ENCODE measurements at places on chromosomes 16 and 17.

GRCh38 chr17:68731465-68731864 is 130.3 kb upstream of the FAM20A start:
- no peak for DNase-seq

GRCh38 chr16:24609417-24609739 is 70.0 kb downstream of the RBBP6 start:
- no peak for DNase-seq

GRCh38 chr17:38797158-38797490 is 2.2 kb downstream of the PIP4K2B start:
- DNase-seq: no peak

DNA sequence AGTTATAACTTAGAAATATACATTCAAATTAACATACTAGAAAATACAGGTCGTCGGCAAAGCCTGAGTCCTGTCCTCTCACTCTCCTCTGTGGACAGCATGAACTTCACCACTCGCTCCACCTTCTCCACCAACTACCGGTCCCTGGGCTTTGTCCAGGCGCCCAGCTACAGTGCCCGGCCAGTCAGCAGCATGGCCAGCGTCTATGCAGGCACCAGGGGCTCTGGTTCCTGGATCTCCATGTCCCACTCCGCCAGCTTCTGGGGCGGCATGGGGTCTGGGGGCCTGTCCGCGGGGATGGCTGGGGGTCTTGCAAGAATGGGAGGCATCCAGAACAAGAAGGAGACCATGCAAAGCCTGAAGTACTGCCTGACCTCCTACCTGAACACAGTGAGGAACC is 319.4 kb downstream of the ZFHX3 start:
- no peak for DNase-seq

DNA sequence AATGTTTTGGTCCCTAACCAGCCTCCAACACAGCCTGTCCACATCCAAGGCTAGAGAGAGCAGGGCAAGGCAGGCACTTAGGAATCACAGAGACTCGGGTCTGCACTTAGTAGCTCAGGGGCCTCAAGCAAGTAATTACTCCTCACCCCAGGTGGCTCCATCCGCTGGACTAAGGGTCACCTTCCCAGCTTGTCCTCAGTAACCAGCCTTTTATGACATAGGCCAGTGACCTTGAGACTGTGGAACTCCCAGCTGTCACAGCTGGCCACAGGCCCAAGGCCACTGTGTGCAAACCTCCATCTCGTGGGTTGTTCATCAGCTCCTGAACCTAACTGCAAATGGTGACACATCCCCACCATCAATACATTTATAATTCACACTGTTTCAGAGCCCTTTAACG is 68.6 kb downstream of the CDYL2 start:
- no peak for DNase-seq

- no peak for DNase-seq
These were observed 4.8 kb downstream of the NEK8 start for GRCh38 chr17:28733346-28733745.

- DNase-seq: no peak
These were observed 19.3 kb downstream of the ANKFN1 start for GRCh38 chr17:56172517-56172982.

- no peak for DNase-seq
These were observed 15.7 kb downstream of the CARHSP1 start for GRCh38 chr16:8853150-8853549.

DNA sequence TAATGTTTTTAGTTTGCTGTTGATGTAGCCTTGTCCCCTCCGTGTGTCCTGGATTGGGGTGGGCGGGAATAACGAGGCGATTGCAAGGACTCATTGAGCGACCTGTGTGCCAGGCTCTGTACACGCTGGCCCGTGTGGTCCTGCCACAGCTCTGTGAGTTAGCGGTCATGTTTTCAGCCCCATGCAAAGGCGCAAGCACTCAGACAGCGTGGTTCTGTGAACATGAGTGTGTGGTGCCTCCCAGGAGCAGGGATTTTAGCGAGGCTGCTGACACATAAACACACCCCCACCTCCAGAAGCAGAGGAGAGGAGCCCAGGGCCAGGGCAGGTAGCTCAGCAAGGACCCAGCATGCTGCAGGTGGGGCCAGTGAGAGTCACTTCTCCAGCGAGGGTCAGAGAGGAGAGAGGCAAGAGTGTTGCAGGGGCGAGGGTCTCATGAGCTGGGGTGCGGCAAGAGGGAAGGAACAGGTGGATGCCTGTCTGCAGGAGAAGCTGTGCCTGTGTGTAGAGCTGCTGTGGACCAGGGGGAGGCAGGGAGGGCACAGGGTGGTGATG is 115.3 kb downstream of the OR1D5 start:
- no peak for DNase-seq

DNA sequence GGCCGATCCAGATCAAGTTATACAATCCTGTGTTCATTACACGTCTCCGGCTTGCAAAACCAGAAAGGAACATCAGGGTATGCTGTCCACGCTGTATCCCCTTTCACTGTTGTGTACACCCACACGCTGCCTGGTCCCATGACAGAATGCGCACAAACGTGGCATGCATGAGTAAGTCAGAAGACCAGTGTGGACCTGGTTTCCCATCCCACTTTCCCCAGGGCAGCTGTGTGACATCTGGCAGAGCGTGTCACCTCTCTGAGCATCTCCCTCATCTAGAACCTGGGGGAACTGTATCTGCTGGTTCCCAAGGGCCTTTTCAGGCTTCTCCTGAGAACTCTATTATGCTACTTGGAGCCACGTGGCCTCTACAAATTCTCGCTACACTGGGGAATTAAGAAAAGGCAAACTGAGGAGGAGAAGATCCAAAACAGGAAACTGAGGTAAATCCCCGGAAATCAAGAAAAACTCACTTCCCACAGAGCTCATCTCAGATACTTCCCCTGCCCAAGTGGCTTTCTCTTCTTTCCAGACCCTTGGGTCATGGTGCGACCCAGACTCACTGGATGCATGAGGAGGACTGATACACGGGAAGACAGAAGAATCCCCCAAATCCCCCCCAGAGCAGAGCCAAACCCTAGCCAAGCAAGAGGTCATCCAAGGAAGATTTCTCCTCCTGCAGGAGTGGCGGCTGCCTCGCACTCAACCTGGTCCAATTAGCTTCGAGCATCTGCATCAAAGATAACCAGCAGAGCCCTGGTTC is 139.3 kb downstream of the GAS7 start:
- no peak for DNase-seq

DNA sequence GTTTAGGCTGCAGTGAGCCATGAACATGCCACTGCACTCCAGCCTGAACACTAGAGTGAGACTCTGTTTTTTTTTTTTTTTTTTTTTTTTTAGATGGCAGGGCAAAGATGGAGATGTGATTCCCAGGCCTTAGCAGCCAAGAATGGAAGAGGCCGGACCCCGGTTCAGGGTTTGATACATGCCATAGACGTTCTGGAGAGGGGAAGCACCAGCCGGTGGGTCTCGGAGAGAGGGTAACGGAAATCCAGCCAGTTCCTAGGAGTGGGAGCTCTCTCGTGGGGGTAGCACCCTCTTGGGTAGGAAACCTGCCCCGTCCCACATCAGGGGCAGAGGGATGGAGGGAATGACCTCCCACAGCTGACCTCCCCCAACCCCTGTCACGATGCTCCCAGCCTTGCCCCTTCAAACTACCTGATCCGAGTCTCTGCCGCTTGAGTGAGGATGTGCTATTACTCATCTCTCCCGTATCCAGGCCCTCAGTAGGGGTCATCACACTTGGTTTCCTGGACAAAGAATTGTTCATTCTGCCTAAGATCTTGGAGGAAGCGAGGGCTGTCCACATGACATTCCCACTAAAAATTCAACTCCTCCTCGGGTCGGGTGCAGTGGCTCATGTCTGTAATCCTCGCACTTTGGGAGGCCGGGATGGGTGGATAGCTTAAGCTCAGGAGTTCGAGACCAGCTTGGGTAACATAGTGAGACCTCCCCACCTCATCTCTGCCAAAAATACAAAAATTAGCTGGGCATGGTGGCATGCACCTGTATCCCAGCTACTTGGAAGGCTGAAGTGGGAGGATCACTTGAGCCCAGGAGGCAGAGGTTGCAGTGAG is 47.3 kb downstream of the MIS12 start:
- no peak for DNase-seq
